ENCODE measurements at places on chromosomes 16 and 17. TPM values are rescaled to one million over a fixed set of nuclear protein-coding genes. Genes with fewer than 3 reads are reported as not detected.

The AOC3 gene
- total RNA-seq, result under 0.01 TPM

The ABCA6 gene
- 0.93 TPM for total RNA-seq

The PLA2G10 gene
- total RNA-seq, result 0.34 TPM

The TSPOAP1 gene
- 0.93 TPM for total RNA-seq

The GPR139 gene
- total RNA-seq, result not detected

The NETO2 gene
- 59.5 TPM for total RNA-seq

The LRRC37A gene
- 1.4 TPM for total RNA-seq

The HSD17B1 gene
- 3.4 TPM for total RNA-seq
